ENCODE measurements at places on chromosomes 6 and 20.

- no peak for DNase-seq
Measured at GRCh38 chr20:32224463-32224862, 16.8 kb downstream of the POFUT1 start.

- DNase-seq: no peak
Measured at GRCh38 chr20:50170549-50171220, 17.2 kb upstream of the PEDS1 start.

GRCh38 chr20:843912-844311 lies 10.4 kb downstream of the FAM110A start:
- DNase-seq: no peak

DNA sequence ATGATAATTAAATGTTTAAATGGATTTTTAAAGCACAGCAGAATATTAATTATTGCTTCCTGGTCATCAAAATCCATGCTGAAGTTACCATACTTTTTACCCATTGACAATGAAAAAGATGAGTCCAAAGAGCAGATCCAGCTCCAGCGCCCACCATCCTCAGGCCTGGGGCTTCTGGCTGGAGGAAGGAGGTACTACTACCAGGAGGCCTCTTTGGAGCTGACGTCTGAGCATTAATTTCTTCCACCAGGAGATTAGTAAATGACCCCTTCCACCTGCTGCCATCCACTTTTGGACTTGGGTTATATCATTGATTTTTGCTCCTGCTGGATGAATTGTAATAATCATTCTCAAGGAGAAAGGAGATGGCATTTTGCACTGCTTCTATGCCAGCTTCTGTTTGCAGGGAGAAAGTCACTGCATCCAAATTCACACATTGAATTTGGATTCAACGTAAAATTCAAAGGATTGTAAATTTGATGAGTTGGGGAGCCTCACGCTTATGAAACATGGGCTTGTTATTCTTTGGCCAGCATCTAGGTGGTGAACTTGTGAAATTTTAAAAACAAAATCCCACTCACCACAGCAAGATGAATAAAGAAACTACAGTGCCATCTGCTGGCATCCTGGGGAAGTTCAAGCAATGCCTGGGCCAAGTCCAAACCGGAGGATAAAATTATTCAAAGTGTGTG lies 121.8 kb downstream of the SASH1 start:
- peak; percentile 77 for DNase-seq

DNA sequence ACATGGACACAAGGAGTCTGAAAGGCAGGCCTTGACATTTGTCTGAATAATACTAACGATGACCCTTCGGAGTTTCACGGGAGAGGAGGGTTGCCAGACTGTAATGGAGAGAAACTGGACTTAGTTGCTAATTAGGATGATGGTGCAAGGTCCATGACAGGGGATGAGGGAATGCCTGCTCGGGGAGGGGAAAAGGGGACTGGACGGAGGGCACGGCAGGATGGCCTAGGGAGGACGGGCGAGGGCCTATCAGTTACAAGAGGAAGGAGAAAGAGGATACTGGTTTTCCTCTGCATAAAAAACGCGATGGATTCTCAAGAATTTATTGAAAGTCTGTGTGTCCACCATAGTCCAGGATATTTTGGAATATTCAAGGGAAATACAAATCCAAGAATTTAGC lies 42.7 kb downstream of the IRAK1BP1 start:
- no peak for DNase-seq

- no peak for DNase-seq
Measured at GRCh38 chr6:10837622-10837994, 731 bp downstream of the MAK start.

DNA sequence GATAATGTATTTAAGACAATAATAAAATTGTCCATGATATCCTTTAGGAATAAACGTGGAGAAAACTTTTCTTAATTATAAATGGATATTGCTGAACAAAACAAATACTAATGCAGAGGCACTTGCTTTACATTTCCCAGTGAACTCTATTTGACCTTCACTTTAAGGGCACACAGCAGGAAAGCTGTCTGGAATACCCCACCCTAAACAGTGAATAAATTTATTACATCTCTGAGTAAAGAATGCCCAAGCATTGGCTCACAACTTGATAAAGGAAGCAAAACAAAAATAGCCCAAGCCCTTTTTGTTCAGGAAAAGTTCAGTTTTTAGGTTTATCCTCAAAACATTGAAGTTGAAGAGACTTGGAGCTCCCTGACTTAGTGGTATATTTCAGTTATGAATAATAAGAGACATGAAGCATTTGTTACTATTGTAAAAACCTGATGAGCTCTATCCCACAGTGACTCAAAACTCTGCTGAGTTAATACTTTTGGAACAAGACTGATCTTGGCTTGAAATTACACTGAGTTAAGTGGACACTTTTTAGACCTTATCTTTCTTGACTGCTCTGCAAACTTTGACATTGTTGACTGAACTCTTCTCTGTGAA lies 353.9 kb downstream of the BCKDHB start:
- no peak for DNase-seq

GRCh38 chr20:1657556-1658334 lies at the start of gene SIRPG:
Gene SIRPG (minus strand): TSS chr20:1657779. CDS start chr20:1657714, 65 bp downstream.
- no peak for DNase-seq

- no peak for DNase-seq
Measured at GRCh38 chr20:24629668-24630067, 160.2 kb downstream of the SYNDIG1 start.

- no peak for DNase-seq
Measured at GRCh38 chr6:160028487-160029275, 59.8 kb downstream of the IGF2R start.

GRCh38 chr20:11438412-11438811 lies 479.3 kb upstream of the BTBD3 start:
- DNase-seq: no peak

- DNase-seq: peak; percentile 6
Measured at GRCh38 chr6:77620278-77620882, 32.5 kb upstream of the MEI4 start.

DNA sequence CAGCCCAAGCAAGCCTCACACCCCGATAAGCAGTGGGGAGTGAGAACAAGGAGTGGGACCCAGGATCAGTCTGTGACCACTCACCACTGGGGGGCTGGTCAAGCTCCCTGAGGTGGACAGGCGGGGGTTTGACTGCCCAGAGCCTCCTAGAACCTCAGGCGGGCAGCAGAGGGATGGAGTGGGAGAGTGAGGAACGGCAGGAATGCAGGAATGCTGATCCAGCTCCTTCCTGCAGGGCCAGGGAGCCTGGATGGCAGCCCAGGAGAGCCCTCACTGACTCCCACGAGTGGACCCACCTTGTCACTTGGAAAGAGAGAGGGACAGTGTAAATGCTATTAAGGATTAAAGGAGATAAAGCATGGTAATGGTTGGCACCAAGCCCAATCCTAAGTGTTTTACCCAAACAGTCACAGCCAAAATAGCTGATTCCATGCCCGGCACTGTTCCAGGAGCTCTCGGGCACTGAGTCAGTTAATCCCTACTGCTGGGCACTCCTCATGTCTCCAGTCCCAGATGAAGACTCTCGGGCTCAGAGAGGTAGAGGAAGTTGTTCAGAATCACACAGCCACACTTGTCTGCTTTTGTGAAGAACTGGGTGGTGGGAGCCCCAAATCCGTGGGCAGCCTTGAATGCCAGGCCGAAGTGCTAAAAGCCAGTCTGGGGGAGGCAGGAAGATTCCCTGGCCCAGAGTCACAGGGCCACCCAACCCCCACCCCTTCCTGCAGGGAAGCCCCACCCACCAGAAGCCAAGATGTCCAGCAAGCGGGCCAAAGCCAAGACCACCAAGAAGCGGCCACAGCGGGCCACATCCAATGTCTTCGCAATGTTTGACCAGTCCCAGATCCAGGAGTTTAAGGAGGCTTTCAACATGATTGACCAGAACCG lies 3.1 kb downstream of the MYL9 start:
- no peak for DNase-seq

- no peak for DNase-seq
Measured at GRCh38 chr20:25044660-25045342, 13.1 kb downstream of the ACSS1 start.

DNA sequence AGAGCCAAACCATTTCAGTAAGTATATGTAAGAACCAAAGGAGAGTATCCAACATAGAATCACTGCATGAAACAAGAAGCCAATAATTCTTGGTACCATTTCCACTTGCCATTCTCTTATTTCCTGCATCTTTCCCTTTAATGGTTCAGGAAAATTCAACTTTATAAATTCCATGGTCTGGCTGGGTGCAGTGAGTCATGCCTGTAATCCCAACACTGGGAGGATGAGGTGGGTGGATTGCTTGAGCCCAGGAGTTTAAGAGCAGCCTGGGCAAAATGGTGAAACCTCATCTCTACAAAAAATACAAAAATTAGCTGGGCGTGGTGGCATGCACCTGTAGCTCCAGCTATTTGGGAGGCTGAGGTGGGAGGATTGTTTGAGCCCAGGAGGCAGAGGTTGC lies 21.2 kb downstream of the NHLRC1 start:
- DNase-seq: no peak

DNA sequence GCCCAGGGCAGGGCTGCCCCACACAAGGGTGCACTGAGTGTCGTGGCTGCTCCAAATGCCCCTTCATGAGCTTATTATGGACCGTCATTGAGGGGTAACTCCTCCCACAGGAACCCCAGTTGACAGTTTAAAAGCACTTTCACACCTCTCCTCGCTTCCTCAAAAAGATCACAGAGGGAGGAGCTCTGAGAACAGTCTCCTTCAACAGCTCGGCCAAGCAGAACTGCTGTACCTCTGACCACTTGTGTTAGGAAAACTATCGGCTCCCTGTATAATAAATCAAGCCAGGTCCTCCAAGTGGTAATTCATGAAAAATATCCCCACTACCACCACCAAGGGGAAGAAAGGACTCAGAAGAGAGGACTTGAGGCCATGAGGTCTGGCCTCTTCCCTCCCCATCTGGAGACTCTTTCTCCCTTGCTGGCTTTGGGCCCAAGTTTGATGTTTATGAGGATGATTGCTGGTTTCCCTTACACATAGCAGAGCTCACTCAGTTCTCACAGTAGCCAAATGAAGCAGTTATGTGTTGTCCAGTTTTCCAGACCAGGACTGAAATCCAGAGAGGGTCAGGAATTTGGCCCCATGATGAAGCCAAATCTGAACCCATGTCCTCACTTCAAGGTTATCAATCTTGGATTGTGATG lies 8.7 kb downstream of the SNX21 start:
- DNase-seq: peak; percentile 51

GRCh38 chr6:119173249-119174084 lies 95.0 kb upstream of the FAM184A start:
- no peak for DNase-seq

DNA sequence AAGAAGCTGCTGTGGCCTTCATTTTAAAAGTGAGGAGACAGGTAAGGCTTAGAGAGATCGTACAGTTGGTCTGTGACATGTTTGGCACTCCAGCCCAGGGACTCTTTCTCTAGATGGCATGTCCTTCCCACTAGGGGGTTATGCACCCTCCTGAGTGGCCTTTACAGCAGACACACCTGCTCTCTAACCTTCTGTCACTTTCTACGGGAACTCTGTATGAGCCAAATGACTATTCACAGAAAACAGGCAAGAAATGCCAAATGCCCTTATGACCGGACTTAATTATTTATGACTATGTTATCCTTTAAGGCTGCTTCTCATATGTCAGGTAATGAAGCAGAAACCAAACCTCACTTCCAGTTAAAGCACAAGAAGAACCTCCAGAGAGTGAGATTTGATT lies 91.2 kb downstream of the MAP3K5 start:
- DNase-seq: no peak

DNA sequence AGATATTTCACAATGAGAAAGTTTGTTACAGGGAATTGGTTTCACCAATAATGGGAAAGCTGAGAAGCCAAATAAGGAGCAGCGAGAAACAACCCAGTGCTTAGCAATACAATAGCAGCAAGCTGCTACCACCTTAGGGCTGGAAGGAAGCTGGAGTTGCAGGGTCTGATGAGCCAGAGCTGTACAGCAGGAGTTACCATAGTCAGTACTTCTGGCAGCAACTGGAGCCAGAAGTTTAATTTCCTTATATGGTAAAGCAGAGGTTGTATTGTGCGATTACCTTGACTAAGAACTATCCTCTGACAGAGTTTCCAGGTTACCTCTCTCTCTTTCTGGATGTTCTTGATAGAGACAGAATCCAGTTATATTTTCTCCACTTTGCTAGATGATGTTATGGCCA lies 137.1 kb upstream of the OLIG3 start:
- no peak for DNase-seq

DNA sequence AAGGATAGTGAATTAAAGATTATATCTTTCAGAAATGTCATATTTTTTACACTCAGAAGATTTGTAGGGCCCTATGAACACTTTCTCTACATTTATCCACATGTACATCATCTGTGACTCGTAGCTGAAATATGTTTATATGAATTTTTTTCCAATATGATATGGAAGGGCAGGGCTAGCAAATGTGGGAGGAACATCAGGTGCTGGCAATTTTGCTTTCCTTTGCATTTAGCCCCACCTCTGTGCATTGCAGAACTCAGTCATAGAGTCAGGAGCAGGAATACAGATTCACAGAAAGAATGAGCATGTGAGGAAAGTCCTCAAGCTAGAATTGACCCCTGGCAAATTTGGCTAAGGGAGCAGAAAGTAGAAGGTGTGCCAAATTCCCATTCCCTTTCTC lies 129.9 kb downstream of the CRYBG1 start:
- DNase-seq: no peak

DNA sequence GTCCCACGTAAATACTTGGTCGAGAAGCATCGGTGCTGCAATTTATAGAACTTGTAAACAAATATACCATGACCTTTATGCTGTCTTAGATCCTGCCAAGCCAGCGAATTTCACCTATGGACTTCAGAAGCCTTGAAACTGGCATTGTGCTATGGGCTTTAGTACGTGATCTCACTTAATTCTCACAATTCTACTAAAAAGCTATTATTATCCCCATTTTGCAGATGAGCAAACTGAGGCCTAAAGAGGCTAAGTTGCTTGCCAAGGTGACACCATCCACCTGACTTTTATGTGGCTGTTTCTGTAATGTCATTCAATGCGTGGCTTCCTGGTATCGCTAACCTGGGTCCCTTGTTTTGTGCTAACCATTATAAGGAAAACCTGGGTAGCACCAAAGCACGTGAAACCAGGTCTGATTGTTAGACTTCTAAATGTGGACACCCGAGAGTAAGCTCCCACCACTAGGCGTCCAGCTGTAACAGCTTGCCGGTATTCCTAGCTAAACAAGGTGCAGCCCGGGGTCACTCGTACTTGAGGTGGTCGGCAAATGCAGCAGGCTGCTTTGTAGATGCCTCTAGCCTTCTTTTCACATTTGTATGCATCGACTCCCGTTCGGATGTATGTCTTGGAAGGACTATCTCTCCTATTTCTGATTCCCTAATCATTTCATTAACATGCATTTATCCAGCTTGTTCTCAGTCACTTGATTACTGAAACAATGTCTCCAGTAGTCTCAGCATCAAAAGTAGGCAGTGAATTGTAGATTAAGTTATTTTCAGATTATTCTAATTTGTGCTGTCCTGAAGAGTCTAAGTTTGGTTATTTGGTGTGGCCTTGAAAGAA lies 1.1 kb downstream of the SYNJ2 start:
- DNase-seq: no peak

GRCh38 chr6:20846602-20847028 lies 312.4 kb downstream of the CDKAL1 start:
- peak; percentile 7 for DNase-seq

- DNase-seq: no peak
Measured at GRCh38 chr6:149905371-149905910, 7.5 kb upstream of the RAET1E start.
